Naive thymus-derived CD8-positive, alpha-beta T cell (primary cell): ENCODE measurements at places on chromosomes 1 and 21. TPM values are rescaled to one million over a fixed set of nuclear protein-coding genes. Genes with fewer than 3 reads are reported as not detected.

- no peaks in the 10 kb centered on the region for H3K36me3 ChIP-seq
- no peaks in the 10 kb centered on the region for H3K4me1 ChIP-seq
- H3K27me3 ChIP-seq = peaks cover 5% of the 10 kb centered on the region
- H3K4me3 ChIP-seq = peak overlapping the region; percentile 13
Measured at GRCh38 chr1:2988256-2988655, 33.0 kb upstream of the ACTRT2 start.

DNA sequence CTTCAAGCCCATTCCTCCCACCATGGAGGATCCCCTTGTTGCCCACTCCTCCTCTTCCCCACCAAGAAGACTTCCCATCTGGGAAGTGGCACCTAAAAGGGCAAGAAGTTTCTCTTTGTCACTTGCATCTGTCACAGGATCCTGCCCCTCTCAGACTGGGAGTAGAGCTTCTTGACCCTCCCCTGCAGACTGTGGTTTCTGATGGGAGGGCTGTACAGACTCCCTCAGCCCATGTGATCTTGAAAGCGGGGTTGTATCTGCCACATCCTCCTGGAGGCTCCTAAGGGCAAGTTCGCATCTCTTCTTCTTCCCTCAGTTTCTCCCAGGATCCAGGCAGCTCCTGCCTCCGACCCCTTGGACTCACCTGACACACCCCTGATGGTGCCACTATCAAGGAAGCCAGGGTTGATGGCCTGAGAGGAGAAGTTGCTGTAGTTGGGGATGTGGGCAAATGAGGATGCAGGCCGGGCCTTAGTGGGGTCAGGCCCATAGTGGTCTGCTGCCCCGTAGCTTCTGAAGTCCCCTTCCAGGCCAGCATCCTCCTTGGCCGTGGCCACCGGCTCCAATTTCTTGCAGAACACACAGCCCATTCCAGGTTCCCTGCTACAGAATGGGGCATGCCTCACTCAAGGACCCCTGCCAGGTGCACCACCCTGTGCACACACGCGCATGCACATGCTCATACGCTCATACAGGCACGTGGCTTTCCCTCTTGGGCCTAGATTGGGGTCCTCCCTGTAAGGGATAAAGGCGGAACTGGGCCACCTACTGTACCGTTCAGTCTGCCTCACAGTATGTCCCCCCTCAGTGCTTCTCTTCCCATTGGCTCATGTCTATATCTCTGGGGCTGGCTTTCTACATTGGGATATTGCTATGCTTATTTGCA, 11.4 kb downstream of the FGR start:
- DNase-seq = no peak
- peak overlapping the region; percentile 62 for H3K27ac ChIP-seq
- H3K4me3 ChIP-seq = peak overlapping the region; percentile 57
- H3K27me3 ChIP-seq = no peaks in the 10 kb centered on the region

GRCh38 chr1:41466146-41466545, 18.3 kb downstream of the EDN2 start:
- no peak overlapping the region for H3K27ac ChIP-seq
- no peak for DNase-seq
- peaks cover 6% of the 10 kb centered on the region for H3K27me3 ChIP-seq
- H3K36me3 ChIP-seq = no peaks in the 10 kb centered on the region

The OLFML2B gene
- not detected for total RNA-seq

The CENPF gene
- 1.8 TPM for total RNA-seq

- no peak overlapping the region for H3K4me3 ChIP-seq
- no peak for DNase-seq
- no peaks in the 10 kb centered on the region for H3K27me3 ChIP-seq
- peaks cover 25% of the 10 kb centered on the region for H3K4me1 ChIP-seq
- peak overlapping the region; percentile 52 for H3K27ac ChIP-seq
- no peaks in the 10 kb centered on the region for H3K36me3 ChIP-seq
Measured at GRCh38 chr1:6345460-6345859, 48.1 kb downstream of the ACOT7 start.

DNA sequence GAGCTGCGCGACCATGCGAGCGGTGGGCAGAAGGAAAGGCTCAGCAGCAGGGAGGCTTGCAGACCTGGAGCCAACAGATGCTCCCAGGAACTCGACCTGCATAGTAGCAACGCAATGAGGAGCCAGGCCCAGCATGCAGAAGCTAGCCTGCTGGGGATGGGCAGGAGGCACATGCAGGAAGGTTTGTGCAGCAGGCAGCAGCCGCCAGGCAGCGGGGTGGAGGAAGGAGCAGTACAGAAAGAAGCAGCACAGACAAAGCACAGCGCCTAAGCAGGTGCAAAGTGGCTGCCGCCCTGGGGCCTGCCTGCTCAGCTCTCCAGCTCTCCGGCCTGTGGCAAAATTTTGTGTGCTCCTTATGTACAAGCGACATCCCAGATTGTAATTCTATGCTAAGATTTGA, 213.5 kb upstream of the MAP1LC3C start:
- peaks cover 5% of the 10 kb centered on the region for H3K36me3 ChIP-seq
- H3K27me3 ChIP-seq = peaks cover 8% of the 10 kb centered on the region
- no peak for DNase-seq
- no peak overlapping the region for H3K27ac ChIP-seq

DNA sequence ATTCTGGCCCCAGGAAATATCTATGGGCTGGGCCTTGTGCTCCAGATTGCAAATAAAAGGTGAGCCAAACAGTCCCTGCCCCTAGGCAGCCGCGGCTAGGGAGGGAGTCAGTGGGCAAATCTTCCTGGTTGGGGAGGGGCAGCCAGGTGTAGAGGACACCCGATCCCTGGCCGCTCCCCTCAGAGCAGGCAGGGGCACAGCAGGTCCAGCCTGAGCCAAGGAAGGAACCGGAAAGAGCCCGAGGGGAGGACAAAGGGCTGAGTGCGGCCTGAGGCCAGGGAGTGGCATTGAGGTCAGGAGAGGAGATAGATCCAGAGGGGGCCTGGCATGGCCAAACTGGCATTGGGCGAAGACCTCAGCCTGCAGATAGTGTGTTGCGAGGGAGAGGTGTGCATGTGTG, 36.6 kb upstream of the ARF1 start:
- no peaks in the 10 kb centered on the region for H3K36me3 ChIP-seq
- H3K27ac ChIP-seq = no peak overlapping the region
- H3K4me1 ChIP-seq = no peaks in the 10 kb centered on the region
- DNase-seq = no peak
- peaks cover 10% of the 10 kb centered on the region for H3K27me3 ChIP-seq

DNA sequence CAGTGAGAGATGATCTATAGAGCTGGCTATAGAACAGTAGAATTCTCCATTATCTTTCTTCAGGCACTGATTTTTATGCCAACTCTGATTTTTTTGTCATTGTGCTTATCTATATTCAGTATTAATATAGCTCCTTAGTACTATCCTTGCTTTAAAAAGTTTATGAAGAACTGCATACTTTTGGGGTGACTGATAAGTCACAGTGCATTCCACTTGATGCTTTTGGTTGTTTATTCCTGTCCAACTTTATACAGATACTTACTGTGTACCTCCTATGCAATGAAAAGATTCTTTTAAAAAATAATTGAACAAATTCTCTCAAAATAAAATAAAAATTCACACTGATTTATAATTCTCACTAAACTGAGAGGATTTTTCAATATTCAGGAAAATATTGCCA, 71.6 kb downstream of the COL24A1 start:
- no peaks in the 10 kb centered on the region for H3K27me3 ChIP-seq
- H3K4me1 ChIP-seq = peaks cover 3% of the 10 kb centered on the region
- H3K36me3 ChIP-seq = no peaks in the 10 kb centered on the region
- H3K27ac ChIP-seq = no peak overlapping the region
- DNase-seq = no peak
- H3K4me3 ChIP-seq = no peak overlapping the region

The BEST4 gene
- 1.6 TPM for total RNA-seq

- H3K4me3 ChIP-seq = no peak overlapping the region
- no peaks in the 10 kb centered on the region for H3K36me3 ChIP-seq
- H3K4me1 ChIP-seq = peaks cover 20% of the 10 kb centered on the region
- DNase-seq = no peak
- H3K27me3 ChIP-seq = no peaks in the 10 kb centered on the region
Measured at GRCh38 chr1:19654886-19655717, 9.6 kb upstream of the HTR6 start.

- H3K4me3 ChIP-seq = no peak overlapping the region
- H3K4me1 ChIP-seq = no peaks in the 10 kb centered on the region
Measured at GRCh38 chr1:115949156-115949555, 27.2 kb upstream of the SLC22A15 start.

The BEND5 gene
- total RNA-seq = 12.8 TPM

- H3K27ac ChIP-seq = peak overlapping the region; percentile 65
- no peak for DNase-seq
- H3K4me1 ChIP-seq = peaks cover 33% of the 10 kb centered on the region
- peaks cover 36% of the 10 kb centered on the region for H3K36me3 ChIP-seq
Measured at GRCh38 chr1:7781501-7781900, 2.6 kb upstream of the PER3 start.

- DNase-seq = no peak
- peaks cover 48% of the 10 kb centered on the region for H3K4me1 ChIP-seq
- no peaks in the 10 kb centered on the region for H3K27me3 ChIP-seq
Measured at GRCh38 chr1:207284209-207284897, 37.1 kb upstream of the CD55 start.

- H3K27me3 ChIP-seq = peaks cover 11% of the 10 kb centered on the region
- H3K4me3 ChIP-seq = no peak overlapping the region
- no peaks in the 10 kb centered on the region for H3K4me1 ChIP-seq
Measured at GRCh38 chr1:176903474-176903873, 261.0 kb downstream of the ASTN1 start.

- peaks cover 23% of the 10 kb centered on the region for H3K4me1 ChIP-seq
- peak overlapping the region; percentile 2 for H3K4me3 ChIP-seq
- H3K27me3 ChIP-seq = no peaks in the 10 kb centered on the region
- DNase-seq = no peak
- H3K27ac ChIP-seq = peak overlapping the region; percentile 74
Measured at GRCh38 chr21:17805966-17806365, 13.2 kb downstream of the C21orf91 start.

The OR6K3 gene
- not detected for total RNA-seq
